ENCODE measurements at places on chromosomes 11 and 22.
A peak's percentile ranks its signal among the peaks of the same experiment; 100 is the strongest.

- DNase-seq, result no peak
These were observed 5.0 kb downstream of the ZNF215 start for GRCh38 chr11:6931146-6931713.

DNA sequence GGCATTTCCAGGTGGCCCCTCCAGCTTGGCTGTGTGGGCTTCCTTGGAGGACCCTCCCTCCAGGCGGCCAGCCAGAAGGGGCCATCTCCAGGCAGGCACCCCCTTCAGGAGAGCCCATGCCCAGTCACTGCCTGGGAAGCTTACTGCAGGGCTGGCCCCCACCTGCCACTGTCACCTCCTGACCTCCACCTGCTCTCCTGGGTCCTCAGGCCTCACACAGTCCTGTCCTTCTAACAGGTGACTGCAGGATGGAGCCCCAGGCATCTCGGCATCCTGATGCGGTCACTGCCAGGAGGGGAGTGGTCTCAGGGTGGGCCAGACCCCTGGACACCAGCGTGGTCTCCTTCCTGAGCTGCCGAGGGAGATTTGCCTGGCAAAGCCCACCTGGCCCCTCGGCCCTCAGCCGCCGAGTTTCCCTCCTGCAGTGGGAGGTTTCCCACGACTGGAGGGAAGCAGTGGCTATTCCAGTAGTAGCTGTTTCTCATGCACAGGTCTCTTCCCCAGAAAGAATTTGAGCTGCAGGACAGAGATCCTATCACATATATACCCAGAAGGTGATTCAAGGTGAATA, 13.0 kb downstream of the TBX1 start:
- DNase-seq, result no peak

DNA sequence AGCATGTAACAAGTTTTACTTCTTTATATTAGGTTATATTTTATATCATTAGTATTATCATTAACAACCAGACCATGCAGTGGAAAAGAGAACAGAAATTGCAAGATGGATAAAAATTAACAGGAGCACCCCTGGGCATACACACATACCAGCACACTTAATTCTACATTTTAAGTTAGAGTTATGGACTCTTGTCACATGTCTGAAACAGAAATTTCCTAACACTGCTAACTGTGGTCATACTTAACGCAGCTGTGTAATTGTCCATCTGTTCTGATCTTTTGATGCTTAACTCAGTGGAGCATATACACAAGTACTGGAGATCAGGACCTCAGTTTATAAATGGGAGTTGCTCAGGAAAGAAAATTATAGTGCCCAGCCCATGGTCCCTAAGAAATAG, 358 bp downstream of the OR52H1 start:
- no peak for DNase-seq

DNA sequence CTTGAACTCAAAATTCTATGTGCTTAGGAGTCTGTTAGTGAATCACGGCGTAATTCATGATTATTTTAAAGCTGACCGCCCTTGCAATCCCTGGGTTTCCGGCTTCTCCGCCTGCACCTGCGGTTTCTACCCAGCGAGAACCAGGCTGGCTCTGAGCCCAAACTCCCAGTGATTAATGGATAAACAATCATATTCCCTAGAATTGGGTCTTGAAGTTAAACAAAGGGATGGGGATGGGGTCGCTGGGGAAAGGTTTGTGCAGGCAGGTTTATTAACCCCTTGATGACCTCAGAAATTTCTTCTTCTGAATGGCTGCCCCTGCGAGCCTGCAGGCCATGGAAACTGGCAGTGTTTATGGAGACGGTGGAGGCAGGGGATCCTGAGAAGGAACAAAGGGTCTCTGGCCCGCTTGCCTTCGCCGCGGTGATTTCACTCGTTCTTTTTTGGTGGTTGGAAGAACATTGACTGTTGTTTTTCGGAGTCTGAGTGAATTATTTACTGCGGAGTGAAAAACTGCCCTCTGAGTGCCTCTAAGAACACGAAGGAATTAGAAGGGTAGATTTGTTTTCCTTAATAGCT, 1000.3 kb downstream of the BRD1 start:
- DNase-seq, result no peak

- DNase-seq, result no peak
These were observed 86.9 kb downstream of the UBASH3B start for GRCh38 chr11:122742301-122743018.

- DNase-seq, result no peak
These were observed 123.9 kb downstream of the RBFOX2 start for GRCh38 chr22:35904752-35905151.

DNA sequence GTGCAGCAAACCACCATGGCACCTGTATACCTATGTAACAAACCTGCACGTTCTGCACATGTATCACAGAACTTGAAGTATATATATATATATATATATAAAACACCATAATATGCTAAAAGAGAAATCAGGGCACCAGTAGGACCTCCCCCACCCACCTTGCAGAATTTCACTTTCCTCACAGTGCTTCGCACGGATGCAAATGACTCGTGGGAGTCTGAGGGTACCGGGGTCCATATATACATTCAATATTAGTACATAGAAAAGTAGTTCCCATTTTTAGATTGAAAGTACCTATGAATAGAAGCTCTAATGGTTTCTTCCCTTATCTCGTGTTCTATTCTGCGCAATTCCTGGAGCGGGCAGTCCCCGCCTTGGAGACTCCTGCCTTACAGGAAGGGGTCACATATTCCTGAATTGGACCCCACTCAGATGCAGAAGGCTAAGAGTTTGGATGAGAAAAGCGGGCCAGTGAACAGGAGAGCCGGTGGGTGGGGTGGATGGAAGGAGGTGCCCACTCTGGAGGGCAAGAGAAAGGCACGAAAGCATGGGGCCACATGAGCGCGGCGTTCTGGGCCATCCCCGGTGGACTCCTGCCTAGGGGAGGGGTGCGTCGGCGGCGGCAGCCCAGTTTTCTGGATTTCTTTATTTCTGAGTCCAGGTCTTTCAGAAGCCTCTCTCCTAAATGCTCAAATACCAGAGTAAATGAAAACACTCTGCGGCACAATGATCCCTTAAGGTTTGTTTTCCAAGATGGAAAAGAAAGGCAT, 136.3 kb downstream of the ETS1 start:
- no peak for DNase-seq

DNA sequence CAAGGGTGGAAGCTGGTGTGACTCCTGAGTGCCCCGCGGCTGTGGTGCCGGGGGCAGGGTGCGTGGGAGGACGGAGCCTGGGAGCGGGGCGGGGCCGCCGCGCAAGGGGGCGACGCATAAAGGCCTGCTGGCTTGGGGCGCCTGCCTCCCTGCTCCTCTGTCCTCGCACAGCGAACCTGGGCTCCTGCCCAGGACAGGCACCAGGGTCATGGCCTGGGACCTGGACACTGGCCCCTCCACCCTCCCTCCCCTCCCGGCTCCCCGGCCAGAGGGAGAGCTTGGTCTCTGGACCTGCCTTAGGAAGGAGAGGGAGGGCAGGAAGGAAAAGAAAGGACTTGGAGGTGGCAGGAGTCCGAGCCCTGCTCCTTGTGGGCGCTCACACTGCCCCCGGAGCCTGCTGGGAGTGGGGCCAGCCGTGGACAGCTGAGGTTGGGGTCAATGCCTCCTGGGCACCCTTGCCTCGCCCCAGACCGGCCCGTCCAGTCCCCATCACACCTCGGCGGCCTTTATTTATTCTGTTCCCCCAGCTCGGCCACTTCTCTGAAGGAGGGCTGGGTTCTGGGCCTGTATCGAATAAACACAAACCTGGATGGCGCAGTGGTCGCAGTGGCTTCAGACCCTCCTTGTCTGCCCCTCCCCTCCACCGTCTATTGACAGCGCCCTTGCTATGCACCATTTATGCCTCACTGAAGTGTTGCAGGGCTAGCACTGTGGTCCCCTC, 8.7 kb downstream of the SLC16A8 start:
- no peak for DNase-seq

DNA sequence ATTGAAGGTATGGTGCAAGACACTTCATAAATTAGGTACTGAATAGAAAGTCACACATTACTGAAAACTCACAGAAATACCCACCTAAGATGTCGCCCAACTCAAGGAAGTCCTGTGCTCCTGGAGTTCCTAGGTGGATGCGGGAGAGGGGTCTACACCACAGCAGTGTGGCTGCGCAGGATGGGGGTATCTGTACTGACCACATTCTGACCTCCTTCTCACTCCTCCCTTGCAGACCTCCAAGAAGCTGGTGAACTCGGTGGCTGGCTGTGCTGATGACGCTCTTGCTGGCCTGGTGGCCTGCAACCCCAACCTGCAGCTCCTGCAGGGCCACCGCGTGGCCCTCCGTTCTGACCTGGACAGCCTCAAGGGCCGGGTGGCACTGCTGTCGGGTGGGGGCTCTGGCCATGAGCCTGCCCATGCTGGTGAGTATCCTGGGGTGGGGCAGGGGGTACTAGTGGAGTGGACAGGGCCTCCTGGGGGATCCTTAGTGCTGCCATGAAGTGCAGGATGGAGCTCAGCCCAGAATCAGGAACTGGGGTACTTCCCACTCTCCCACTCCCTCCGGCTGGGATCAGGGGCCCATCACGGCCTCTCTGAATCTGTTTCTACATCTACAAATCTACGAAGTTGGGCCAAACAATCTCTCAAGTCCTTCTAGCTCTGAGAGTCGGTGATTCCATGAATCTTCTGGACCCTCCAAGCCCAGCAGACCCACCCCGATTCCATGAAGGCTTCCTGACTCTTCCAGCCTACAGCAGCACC, 4.9 kb downstream of the TKFC start:
- DNase-seq, result no peak

DNA sequence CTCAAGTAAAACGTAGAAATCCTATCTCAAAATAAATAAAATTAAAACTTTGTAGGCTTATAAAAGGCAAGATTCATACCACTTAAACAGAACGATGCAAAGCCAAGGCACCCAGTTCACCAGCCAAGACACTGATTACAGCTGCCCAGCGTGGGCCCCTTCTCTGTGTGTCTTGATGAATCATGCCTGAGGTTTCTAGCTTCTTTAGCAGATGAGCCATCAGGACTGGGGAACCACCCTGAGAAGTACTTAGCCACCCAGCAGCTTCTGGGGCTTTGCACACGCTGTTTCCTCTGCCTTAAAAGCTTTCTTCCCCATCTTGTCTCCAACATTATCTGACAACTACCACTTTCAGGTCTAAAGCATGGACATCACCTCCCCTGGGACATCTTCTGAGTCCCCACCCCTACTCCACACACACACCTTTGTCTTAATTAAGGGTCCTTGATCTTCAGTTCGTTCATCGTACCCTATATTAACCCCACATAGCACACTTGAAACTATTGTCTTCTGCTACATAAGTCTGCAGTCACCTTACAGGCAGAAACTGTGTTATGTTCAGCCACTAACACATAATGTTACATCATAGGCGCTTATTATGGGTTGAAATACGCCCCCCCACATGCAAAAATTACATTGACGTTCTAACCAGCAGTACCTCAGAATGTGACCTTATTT, 8.7 kb upstream of the LAYN start:
- peak; percentile 3 for DNase-seq

GRCh38 chr22:46058091-46058420, 81.1 kb upstream of the WNT7B start:
- no peak for DNase-seq

- no peak for DNase-seq
These were observed 124.5 kb downstream of the COMMD9 start for GRCh38 chr11:36164506-36165250.

GRCh38 chr22:27419473-27419872, 382.1 kb downstream of the MN1 start:
- DNase-seq, result no peak

- no peak for DNase-seq
These were observed 85.7 kb downstream of the NTM start for GRCh38 chr11:131455843-131456704.

- no peak for DNase-seq
These were observed 869 bp downstream of the ZC3H7B start for GRCh38 chr22:41302021-41302767.

DNA sequence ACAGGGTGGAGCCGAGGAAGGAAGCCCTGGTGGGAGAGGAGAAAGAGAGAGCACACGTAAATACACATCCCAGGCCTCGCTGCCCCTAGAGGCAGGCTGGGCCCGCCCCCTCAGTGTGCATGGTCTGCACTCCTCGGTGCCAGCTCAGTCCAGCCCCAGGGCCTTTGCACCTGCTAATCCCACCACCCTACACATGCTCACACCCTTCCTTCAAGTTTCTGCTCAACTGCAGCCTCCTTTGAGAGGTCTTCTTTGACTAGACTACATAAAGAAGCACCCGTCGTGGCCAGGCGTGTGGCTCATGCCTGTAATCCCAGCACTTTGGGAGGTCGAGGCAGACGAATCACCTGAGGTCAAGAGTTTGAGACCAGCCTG, 5.5 kb downstream of the IL2RB start:
- DNase-seq, result no peak

- no peak for DNase-seq
These were observed 41.6 kb downstream of the BDNF start for GRCh38 chr11:27658535-27659236.

GRCh38 chr22:46442217-46442853, 95.1 kb downstream of the CELSR1 start:
- no peak for DNase-seq

- DNase-seq, result no peak
These were observed 188.2 kb downstream of the MN1 start for GRCh38 chr22:27613099-27614005.

DNA sequence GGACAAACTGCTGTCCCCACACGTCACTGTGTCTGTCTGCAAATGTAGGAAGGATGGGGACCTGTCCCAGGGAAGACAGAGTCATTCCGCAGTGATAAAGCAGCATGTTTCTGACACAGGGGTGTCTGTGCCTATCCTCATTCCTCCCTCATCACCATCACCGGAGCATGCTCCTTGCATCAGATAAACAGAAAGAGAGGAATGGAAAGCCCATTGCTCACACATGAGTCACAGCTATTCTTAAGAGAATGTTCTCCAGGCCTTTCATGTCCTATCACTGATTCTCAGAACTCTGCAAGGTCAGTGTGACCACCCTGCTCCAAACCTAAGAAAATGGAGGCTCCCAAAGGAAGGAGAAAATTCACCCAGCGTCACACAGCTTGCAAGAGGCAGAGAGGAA, 38.9 kb downstream of the ZNF195 start:
- peak; percentile 10 for DNase-seq

DNA sequence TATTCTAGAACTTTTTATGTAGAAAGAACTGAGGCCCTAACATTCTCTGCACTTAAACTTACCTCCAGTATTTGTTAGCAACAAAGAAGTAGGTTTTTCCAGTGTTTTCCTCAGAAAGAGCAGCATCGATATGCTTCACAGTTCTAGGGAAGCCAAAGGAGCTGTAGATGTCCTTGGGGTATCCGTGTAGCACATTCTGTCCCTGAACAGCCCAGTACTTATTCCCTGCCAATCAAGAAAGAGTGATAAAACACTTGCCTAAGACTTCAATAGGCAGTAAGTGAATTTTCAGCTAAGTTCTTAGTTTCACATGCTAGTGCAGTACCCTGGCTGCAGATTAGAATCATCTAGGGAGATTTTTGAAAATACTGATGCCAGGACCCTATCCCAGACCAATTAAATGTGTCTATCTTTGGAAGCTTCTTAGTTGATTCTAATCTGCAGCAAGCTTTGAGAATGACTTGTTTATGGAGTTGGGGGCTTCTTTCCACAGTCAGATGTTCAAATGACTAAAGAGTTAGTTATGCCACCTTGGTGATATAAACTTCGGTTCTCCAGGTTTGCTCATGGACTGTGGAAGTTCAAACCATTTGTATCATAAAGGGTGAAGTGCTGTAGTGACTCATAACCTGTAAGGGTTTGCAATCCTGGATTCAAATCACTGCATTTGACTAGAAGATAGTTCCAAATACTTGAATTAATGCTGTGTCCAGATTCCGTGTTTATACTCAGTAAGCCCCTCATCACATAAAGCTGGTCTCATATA, 6.5 kb downstream of the MMP1 start:
- no peak for DNase-seq
